ENCODE measurements at places on chromosomes 4 and X.

- DNase-seq = no peak
These were observed 69.4 kb upstream of the CLNK start for GRCh38 chr4:10753856-10754402.

DNA sequence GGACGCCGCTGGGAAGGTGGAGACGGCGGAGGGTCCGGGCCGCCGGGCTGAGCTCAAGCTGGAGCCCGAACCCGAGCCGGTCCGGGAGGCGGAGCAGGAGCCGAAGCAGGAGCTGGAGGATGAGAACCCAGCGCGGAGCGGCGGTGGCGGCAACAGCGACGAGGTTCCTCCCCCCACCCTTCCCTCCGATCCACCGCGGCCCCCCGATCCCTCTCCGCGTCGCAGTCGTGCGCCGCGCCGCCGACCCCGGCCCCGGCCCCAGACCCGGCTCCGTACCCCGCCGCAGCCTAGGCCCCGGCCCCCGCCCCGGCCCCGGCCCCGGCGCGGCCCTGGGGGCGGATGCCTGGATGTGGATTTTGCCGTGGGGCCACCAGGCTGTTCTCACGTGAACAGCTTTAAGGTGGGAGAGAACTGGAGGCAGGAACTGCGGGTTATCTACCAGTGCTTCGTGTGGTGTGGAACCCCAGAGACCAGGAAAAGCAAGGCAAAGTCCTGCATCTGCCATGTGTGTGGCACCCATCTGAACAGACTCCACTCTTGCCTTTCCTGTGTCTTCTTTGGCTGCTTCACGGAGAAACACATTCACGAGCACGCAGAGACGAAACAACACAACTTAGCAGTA, 483 bp downstream of the USP27X start:
- DNase-seq = peak; percentile 17

- no peak for DNase-seq
These were observed 47.2 kb downstream of the DMP1 start for GRCh38 chr4:87697272-87697671.

DNA sequence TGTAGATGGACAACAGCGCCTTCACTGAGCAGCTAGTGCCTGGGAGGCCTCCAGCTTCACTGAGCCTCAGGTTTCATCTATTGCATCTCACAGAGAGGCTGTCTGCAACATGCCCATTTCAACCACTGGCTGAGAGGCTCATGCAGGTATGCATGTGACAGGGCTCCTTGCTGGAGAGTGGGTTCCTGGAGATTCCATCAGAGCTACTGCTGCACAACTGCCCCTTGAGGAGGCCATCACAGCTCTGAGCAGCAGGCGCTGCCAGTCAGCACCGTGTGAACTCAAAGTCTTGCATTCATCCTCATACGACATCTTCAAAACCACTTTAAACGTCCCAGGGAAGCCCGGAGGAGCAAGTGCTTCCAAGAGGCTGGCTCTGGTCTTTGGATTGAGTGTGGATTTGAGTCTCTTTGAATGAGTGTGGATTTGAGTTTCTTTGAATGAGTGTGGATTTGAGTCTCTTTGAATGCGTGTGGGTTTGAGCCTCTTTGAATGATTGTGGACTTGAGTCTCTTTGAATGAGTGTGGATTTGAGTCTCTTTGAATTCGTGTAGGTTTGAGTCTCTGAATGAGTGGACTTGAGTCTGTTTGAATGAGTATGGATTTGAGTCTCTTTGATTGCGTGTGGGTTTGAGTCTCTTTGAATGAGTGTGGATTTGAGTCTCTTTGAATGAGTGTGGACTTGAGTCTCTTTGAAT, 8.7 kb downstream of the P2RY8 start:
- DNase-seq = no peak

DNA sequence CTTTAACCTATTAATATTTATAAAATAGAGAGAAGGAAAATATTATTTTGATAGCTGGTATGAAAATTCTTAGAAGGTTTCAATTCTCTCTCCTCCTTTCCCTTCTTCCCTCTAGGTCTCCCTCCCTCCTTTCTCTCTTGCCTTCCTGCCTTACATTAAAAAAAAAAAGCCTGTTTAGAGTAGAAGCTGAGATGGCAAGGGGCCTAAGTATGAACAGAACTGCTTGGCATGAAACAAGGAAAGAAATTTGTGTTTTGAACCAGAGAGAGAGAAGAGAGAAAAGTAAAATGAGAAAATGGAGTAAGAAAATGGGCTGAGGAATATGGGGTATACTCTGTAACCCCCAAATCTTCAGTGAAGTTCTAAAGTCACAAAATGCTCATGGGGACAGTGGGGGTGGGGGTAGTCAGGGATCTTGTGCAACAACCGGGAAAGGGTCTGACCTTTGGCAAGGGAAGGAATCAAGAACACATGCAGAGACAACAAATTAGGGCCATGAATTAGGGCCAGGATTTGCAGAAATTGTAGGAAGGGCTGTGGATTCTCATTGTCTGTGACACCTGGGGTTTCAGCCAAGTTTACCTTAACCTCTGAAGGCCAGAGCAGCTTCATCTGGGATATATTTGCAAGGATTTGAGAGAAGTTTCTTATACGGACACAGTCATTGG, 30.6 kb downstream of the SUPT20HL2 start:
- peak; percentile 5 for DNase-seq

GRCh38 chr4:8552024-8552423, 28.2 kb upstream of the GPR78 start:
- DNase-seq = no peak

All from foreskin fibroblast (primary cell).